ENCODE measurements at places on chromosomes 11 and 22.

GRCh38 chr22:40472051-40472450 lies 101.7 kb downstream of the SGSM3 start:
- DNase-seq, result no peak

GRCh38 chr22:27207907-27208306 lies 550.5 kb downstream of the MIAT start:
- no peak for DNase-seq

DNA sequence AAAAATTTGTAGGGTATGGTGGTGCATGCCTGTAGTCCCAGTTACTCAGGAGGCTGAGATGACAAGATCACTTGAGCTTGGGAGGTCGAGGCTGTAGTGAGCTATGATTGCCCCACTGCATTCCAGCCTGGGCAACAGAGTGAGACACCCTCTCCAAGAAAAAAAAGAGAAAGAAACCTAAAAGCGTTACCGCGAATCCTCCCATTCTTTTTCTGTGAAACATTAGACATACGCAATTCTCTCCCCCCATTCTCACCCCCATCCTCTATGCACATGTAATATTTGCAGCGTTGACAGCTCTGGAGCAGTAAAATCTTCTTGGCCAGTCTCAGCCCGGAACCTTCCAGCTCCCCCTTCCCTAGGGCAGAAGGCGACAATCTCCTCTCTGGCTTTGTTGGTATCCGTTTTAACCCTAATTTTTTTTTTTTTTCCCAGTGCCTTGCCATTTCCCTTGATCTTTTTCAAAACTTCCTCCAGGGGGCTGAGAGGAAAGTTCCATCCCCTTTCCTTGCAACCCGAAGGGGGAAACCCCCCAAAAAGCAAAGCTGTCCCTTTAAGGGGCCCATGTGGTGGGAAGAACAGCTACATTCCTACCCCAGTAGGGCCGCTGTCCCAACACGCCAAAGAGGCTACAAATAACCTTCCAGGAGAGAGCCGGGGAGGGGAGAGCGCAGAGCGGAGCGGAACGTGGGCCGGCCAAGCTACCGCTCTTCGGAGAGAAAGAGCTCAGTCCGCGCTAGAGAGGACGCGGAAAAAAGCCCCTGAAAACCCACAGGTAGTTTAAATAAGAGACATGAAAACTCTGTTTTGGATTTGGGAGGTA lies 1.9 kb downstream of the LRP4 start:
- no peak for DNase-seq

DNA sequence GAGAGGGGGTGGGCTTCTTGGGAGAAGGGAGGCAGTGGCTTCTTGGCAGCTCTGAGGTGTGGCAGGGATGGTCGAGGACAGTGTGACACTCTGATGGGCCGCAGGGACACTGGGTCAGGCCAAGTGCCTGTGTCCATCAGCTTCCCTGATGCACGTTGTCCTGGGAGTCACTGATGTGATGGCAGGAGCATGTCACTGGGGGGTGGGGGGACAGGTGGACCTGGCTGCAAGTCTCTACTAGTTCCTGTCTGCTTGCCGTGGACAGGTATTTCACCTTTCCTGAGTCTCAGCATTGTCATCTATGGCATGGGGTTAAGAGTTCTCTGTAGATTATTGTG lies 592.9 kb downstream of the TBC1D22A start:
- DNase-seq, result no peak

DNA sequence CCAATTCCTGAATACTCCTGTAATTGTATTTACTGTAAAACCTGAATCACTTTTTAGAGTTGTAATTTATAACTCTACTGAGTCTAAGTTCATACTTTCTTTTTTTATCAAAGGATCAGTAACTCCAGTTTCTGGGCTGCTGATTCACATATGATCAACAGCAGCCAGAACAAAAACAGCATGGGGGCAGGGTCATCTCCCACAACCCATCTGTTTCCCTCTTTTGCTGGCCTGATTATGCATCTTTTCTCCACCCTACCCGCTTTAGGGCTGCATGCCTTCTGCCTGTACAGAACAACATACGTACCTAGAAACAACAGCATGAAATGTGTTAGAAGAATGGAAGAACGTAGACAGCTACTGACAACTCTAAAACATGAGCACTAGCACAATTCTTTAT lies 76.0 kb downstream of the MRTFA start:
- DNase-seq, result no peak

- DNase-seq, result no peak
Measured at GRCh38 chr11:14614091-14614622, 29.4 kb upstream of the PDE3B start.

DNA sequence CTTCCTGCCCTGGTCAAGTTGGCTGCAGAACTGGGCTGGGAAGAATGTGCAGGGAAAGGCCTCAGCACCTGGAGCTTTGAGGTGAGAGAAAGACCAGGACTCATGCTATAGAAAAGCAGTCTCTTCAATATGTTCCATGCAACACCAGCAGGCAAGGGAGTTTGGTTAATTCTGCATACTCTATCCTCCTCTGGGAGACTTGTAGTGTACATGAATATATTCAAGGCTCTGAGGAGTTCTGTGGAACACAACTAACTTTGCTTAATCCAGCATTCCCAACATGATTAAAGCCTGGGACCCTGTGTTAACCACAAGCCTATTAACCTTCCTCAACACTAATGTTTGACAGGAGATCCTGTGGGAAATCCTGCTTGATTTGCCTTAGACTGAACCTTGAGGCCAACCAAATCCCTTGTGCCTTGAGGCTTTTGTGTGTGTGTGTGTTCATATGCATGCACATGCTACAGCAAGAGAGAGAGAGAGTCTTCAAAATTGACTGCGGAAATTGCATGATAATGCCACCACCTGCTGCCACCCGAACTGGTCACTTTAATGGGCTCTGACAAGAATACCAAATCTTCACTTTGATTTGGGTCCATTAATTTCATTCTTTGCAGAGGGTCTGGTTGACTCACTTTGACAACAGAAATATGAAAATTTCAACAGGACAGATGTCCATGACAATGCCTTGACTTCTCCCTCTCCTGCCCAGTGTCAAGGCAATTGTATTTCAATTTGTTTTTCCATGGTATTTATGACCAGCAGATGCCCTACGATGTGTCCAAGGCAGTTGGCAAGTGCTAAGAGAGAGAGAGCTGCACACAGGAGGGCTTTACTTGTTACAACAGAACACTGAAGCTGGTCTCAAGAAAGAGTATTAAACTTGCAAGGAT lies 238.2 kb upstream of the ZBED5 start:
- no peak for DNase-seq

DNA sequence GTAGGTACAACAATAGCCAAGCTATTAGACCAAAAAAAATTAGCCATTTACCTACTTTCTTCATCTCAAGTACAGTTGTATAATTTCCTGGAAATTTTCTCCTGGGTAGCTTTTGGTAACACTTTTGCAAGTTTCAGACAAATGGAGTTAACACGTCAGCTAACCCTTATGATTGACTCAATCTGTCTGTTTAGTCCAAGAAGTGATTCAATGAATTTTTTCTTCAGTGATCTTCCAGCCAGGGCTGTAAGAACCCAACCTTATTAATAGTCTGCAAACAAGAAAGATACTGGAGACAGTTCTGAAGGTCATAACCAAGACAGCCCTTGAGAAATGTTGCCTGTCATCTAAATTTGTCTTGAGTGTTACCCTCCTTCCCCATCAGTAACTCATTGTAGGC lies 30.1 kb upstream of the FIBIN start:
- no peak for DNase-seq

DNA sequence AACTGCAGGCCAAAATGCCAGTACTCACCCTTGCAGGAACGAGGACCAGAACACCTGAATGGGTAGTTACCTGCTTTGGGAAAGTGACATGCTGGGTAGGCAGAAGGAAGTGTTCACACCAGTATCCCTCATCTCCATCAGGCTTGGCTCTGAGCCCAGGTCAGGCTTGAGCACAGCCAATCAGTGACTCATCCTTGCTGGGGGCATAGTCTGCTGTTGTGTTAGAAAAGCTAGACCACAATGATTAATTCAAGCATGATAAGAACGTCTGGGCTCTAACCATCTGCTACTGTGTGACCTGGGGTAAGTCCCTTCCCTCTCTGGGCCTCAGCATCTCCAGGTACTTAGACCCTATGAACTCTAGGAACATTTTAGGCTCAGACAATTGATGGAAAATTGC lies 450.4 kb downstream of the MIAT start:
- no peak for DNase-seq

DNA sequence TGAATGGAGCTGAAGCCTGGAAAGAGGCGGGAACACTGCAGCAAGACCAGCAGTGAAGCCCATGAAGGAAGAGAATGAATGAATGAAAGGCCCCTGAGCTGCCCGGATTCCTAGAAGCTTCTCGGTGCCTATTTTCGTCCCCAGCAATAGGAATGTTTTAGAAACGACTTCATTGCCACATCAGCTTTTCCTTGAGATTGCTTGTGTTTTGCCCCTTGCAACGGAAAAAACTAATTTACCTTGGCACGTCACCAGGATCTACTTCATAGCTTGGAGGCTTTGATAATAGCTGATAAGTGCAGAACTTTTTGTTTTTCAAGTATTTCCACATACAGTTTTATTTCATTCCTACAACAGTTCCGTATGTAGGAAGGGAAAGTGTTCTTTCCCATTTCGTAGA lies 248.9 kb upstream of the NARS2 start:
- DNase-seq, result no peak

DNA sequence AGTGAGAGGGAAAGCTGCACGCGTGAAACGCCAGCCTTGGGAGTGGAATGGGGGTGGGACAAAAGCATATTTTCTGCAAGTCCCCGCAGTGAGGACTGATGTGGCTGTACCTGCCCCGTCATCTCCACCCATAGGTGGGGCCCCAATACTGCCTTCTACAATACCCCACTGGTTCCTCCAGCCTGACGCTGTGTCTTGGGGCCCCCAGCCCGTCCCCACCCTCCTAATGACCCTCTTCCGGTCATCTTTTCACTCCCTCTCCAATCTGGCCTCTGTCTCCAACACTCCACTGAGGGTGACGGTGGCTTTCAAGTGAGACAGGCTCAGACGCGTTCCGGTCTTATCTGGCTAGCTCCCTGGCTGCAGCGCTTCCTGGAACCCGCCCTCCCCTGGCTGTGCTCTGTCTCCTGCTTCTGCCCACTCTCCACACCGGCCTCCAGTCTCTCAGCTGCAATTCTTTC lies 104.2 kb downstream of the MICAL3 start:
- DNase-seq, result no peak

DNA sequence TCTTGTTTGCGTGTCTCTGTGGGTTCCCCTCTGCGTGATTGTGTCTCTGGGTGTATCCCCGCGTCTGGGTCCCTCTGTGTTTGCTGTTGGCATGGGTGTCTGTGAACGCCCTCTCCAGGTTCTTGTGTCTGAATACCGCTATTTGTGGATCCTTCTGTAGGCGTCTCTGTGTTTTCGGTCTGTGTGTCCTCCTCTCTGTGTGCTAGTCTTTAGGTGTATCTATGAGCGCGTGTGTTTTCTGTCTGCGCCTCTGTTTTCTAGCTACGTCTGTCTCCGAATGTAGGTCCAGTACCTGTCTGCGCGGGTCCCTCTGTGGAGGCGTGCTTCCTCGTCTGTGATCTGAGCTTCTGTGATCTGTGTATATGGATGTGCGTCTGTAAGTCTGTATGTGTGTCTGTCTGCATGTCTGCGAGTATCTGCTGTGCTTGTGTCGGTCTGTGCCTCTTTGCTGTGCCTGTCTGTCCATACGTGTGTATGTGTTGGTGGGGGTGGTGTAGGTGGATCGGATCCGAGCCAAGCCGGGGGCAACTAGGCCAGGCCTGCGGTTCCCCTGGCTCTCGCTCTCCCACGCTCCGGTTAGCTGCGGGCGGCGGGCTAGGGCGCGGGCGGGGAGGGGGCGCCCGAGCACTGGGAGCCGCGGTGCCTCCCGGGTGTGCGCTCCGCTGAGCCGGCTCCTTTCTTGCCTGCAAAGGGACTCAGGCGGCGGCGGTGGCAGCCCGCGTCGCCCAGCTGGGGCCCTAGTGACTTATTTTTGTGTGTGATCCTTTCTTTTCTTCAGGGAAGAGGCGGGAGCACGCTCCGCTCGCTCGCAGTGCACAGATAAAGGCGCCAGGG lies 105.3 kb upstream of the E2F8 start:
- DNase-seq, result no peak

- DNase-seq, result no peak
Measured at GRCh38 chr11:94786264-94787126, 18.3 kb downstream of the AMOTL1 start.

DNA sequence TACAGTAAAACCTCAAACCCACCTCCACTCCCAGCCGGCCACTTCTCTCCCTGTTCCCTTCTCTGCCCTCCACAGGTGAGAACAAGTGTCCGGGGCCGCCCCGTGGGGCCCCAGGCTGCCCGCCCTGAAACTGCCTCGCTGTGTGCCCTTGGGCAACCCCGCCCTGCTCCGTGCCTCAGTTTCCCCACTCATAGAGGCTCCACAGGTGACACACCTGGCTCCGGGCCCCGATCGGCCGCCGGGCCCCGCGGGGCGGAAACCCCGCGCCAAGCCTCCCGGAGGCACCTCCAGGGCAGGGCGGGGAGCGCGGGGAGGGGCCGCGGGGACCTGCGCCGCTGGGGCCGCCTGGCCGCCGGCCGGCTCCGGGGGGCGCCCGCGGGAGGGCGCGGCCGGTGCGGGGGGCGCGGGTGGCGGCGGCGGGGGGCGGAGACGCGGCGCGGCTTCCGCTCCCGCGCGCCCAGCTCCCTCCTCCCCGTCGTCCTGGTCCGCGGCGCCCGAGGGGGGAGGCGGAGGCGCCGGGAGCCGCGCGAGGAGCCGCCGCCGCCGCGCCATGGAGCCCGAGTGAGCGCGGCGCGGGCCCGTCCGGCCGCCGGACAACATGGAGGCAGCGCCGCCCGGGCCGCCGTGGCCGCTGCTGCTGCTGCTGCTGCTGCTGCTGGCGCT lies at the start of gene LRP5:
TSS of gene LRP5 (plus strand) at position 475 of the 663 bp plus-strand sequence. CDS start at position 599, 124 bp downstream.
- DNase-seq, result no peak

- no peak for DNase-seq
Measured at GRCh38 chr11:12600829-12601228, 73.4 kb upstream of the TEAD1 start.
